ENCODE measurements at places on chromosomes 11 and 22. TPM values are rescaled to one million over a fixed set of nuclear protein-coding genes. Genes with fewer than 3 reads are reported as not detected.

PVALB gene
- total RNA-seq, result not detected

SAA4 gene
- not detected for total RNA-seq

KCTD14 gene
- 0.72 TPM for total RNA-seq

UBQLNL gene
- total RNA-seq, result 0.23 TPM

ANGPTL5 gene
- total RNA-seq, result not detected

CFL1 gene
- 662 TPM for total RNA-seq

RPS19BP1 gene
- total RNA-seq, result 30.1 TPM
